ENCODE measurements at places on chromosomes 4 and X. TPM values are rescaled to one million over a fixed set of nuclear protein-coding genes. Genes with fewer than 3 reads are reported as not detected.

The CFAP299 gene
- not detected for total RNA-seq

The GAB1 gene
- total RNA-seq, result 107 TPM

The HCFC1 gene
- 41.6 TPM for total RNA-seq

The HDX gene
- 17.1 TPM for total RNA-seq

The AFAP1 gene
- total RNA-seq, result 40.5 TPM

The LONRF3 gene
- 4.7 TPM for total RNA-seq

The PWWP3B gene
- not detected for total RNA-seq

The SLC9B1 gene
- 1.6 TPM for total RNA-seq

The NUDT10 gene
- 2.7 TPM for total RNA-seq

The ELOVL6 gene
- total RNA-seq, result 3.9 TPM

The TRIML2 gene
- not detected for total RNA-seq

The ANKRD37 gene
- total RNA-seq, result 38.6 TPM

The SUPT20HL1 gene
- 0.15 TPM for total RNA-seq

The UGT2B11 gene
- not detected for total RNA-seq

The CT45A2 gene
- total RNA-seq, result not detected

The TBX22 gene
- total RNA-seq, result not detected

The SPOCK3 gene
- total RNA-seq, result not detected

The HHIP gene
- total RNA-seq, result 0.03 TPM

The ASB9 gene
- total RNA-seq, result 1.3 TPM

The CXXC4 gene
- 0.93 TPM for total RNA-seq

The CDKL2 gene
- 2.3 TPM for total RNA-seq

The NUP54 gene
- 45.5 TPM for total RNA-seq

The GIMD1 gene
- not detected for total RNA-seq

The THAP9 gene
- total RNA-seq, result 2.6 TPM

The NPFFR2 gene
- total RNA-seq, result not detected

Data from aorta (tissue), 5 donors.